Aorta (tissue), 5 donors: ENCODE measurements at places on chromosomes 7 and 10.
A peak's percentile ranks its signal among the peaks of the same experiment; 100 is the strongest.

- no peak for DNase-seq
Observed at GRCh38 chr7:36285276-36285675, 104.4 kb upstream of the ANLN start.

DNA sequence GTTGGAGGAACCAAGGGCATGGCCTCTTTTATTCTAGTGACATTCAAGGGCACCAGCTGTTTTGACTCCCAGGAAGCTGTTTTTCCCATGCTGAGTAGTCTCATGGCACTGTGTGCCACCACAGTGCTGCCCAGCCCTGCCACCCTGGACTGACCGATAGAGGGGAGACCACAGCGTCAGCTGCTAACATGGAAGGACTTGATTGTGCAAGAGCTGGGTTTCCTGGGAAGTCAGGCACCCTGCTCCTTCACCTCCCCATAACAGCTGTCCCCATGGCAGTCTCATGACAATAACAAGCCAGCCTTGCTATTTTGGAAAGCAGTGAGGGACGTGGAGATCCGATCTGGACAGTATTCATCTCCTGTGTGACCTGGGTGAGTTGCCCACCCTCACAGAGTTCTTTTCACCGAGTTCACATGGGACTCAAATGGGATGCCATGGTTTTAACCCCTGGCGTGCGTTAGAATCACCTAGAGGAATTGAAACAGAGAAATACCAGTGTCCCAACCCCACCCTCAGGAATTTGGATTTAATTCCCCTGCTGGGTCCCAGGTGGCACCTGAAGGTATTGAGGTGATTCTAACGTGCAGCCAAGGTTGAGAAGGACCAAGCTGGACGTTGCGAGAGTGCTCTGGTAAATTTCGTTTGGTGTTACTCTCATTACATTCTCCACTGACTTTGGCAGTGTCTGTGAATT is 174.8 kb downstream of the CELF2 start:
- DNase-seq, result no peak

DNA sequence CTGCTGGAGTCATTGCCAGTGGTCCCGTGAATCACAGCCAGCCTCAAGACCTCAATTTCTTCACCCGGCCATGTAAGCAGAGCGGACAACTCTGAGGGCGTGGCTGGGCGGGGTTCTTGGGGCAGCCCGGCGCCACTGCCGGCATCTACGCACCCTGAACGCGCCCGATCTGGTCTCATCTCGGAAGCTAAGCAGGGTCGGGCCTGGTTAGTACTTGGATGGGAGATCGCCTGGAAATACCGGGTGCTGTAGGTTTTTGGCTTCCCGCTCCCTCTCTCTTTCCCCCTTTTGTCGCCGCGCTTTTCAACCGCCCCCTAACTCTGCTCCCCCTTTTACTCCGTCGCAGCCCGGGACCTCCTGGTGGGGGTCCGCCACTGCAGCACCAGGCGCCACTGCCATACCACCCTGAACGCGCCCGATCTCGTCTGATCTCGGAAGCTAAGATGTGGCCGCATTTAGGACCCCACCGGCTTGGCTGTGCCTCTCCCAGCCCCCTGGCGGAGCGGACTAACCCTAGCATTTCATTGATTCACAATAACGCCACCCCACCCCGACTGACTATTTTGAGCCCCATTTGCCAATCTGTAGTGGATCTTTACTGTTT is 25.3 kb downstream of the GARIN1A start:
- peak; percentile 79 for DNase-seq

- no peak for DNase-seq
Observed at GRCh38 chr7:112193915-112194502, 12.2 kb downstream of the DOCK4 start.

GRCh38 chr7:153370092-153370491 is 610.5 kb downstream of the ACTR3B start:
- no peak for DNase-seq

GRCh38 chr10:62036186-62037081 is 134.9 kb downstream of the ARID5B start:
- DNase-seq, result peak; percentile 48

DNA sequence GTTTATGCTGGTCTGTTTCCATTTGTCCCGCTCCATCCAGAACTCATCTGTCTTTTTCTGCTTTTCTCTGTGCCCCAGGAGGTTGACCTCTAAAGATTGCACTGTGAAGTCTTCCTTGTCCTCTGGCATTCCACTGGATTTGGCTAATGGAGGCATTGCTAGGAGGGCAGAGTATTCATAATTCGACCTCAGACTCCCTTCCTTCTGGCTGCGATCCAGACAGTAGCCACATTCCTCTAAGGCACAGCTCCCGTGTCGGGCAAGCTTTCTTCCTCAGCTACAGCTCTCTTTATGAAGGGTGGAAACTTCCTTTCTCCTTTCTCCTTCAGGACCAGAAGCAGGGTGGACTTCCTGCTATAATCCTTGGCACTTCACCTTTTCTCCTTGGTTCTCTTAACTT is 175.9 kb downstream of the BAMBI start:
- no peak for DNase-seq

- no peak for DNase-seq
Observed at GRCh38 chr7:139743267-139743966, 34.4 kb downstream of the HIPK2 start.

GRCh38 chr10:70891627-70892026 is 3.3 kb upstream of the PCBD1 start:
- no peak for DNase-seq

- no peak for DNase-seq
Observed at GRCh38 chr7:54545241-54545563, 3.0 kb downstream of the VSTM2A start.

- no peak for DNase-seq
Observed at GRCh38 chr7:1408466-1408865, 50.8 kb downstream of the MICALL2 start.

- no peak for DNase-seq
Observed at GRCh38 chr10:71188201-71188600, 24.2 kb upstream of the UNC5B start.

DNA sequence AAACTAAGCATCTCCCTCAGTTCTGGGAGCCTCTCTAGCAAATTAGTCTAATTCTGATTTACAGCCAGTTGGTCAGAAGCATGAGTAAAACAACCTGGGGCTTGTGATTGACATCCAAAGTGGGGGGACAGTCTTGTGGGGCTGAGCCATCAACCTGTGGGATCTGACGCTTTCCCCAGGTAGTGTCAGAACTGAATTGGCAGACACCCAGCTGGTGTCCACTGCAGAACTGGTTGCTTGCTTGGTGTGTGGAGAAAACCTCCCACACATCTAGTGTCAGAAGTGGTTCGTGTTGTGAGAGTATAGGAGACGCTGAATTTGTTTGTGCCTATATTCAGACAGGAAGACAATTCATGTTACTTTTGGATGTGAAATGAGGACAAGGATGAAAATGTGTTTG is 92.2 kb upstream of the PDCD4 start:
- DNase-seq, result no peak

DNA sequence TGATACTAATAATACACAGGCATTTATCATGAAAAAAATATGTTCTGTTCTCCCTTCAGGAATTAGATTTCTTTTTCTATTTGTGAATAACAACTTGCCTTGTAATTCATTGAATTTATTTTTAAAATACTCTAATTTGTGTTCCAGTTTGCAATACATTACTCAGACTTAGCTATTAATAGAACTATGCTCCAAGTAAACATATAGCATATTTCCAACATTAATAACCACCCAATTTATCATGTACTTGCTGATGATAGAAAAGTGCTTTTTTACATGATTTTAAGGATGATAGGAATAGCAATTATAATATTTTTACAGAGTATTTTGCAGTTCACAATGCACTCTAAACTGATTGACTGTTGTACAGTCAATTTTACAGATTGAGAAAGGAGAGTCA is 338.8 kb upstream of the SEMA3D start:
- DNase-seq, result no peak

DNA sequence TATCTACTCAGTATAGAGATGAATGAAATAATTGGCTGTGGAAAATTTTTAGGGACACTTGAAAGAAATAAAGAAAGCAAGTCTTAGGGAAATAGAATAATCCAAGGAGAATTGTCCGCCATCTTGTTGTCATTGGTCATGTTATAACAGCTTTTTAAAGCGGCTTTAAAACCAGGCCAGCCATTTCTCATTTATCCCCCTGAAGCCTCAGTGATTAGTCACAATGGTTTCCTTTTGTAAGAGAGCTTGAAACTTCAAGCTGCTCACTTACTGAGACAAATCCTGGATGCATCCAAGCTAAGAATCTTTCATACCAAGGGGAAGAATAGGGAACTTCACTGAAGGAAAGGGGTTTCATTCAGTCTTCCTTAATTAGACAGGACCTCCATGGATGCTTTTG is 67.9 kb downstream of the SGCE start:
- DNase-seq, result no peak
